ENCODE measurements at places on chromosomes 5 and 9.

GRCh38 chr5:10786835-10787234 lies 25.8 kb upstream of the DAP start:
- no peak for DNase-seq

DNA sequence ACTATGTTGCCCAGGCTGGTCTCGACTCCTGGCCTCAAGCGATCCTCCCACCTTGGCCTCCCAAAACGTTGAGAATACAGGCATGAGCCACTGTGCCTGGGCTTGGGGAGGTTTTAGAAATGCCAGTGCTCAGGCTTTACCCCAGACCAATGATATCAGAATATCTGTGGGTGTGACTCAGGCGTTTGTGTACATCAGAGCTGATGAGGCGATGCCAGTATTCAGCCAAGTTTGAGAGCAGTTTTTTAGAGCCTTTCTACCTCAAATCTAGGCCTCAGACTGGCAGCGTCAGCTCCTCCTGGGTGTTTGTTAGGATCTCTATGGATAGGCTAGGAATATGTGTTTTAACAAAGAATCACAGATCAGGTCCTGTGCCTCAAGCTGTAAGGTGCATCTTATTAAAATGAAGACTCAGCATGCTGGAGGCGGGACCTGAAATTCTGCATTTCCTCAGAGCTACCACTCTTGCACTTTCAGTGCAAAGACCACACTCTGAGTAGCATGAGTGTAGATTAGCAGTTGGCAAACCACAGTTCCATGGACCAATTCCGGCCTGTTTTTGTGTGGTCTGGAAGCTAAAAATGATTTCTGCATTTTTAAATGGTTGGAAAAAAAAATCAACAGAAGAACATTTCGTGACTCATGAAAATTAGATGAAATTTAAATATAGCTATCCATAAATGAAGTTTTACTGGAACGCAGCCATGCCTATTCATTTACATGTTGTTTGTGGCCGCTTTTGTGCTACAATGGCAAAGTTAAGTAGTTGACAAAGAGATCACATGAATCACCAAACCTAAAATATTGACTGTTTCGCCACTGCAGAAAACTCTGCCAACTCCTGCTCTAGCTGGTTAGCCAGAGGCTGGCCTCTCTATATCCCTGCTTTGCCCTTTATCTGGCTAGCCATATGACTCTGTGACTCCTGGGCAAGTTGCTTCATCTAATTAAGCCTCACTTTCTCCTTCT lies 92.2 kb downstream of the KLF4 start:
- no peak for DNase-seq

DNA sequence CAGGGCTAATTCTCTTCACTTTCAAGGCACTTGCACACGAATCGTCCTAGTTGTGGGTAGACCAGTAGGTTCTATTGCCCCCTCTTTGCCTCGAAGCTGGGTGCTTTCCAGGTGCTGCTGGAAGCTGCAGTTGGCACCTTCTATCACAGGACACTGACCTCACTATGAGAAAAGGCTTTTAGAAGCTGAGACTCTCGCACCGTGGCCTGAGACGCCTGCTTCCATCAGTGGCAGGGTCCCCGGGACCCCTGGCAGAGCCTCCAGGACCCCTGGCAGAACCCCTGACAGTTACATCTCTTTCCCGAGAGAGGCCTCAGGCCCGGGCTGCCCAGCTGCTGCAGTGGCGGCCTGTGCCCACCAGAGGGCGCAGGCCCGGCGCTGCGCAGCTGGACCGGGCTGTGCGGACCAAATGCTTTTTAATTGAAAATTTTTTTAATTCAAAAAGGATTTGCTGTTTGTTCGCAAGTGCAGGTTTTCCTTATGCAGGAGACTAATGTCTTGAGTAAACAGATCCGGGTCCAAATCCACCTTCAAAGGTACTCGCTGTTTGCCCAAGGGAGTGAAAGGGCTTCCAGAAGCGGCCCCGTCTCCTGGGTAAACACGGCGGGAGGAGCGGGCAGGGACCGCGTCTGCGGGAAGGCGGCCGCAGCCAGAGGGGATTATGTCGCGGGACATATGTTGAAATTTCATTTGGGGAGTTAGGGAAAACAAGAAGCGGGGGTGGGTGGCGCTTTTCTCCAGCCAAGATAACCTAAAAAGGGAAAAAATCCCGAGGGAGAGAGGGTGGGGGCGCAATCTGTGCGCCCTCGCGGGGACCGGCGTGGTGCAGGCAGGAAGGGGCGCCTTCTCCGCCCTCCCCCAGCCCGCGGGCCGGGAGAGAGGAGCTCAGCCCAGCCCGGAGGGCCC lies 114.5 kb upstream of the LMX1B start:
- peak; percentile 58 for DNase-seq

- DNase-seq = no peak
Observed at GRCh38 chr9:131148966-131149687, 23.7 kb downstream of the NUP214 start.

DNA sequence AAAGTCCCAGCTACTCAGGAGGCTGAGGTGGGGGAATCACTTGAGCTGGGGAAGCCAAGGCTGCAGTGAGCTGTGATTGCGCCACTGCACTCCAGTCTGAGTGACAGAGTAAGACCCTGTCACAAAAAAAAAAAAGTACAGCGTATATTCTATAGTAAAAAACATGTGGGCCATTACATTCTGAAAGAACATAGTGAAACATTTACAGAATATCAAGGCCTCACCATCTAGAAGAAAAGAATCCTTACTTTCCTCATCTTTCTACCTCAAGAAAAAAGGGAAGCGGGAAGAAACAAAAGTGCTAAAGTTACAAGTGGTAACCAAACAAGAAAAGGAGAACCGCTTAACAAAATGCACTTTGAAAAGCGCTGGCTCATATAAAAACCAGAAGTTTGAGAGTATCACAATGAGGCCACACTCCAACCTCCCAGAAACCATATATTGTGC lies 5.7 kb upstream of the SYK start:
- DNase-seq = no peak

GRCh38 chr5:1881731-1882336 lies 891 bp downstream of the IRX4 start:
- no peak for DNase-seq

GRCh38 chr9:27483576-27483975 lies 40.5 kb upstream of the IFNK start:
- no peak for DNase-seq

DNA sequence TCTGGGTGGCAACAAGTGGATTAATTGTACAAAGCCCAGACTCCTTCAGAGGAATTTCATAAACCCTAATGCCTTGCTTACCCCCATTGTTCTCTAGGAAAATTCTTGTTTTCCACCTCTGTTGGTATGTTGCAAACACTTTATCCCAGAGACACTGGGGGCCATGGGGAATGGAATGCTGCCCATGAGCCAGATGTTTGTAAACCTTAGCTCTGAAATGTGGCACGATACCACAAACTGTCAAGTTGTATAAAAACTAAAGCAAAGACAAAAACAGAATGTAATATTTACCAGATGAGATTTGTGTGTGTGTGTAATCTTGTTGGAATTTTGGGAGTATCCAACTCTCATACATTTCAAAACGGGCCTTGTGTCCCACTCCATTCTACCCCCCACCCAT lies 465.0 kb downstream of the EBF1 start:
- DNase-seq = no peak

- DNase-seq = no peak
Observed at GRCh38 chr5:82719368-82719767, 357.8 kb downstream of the TMEM167A start.

DNA sequence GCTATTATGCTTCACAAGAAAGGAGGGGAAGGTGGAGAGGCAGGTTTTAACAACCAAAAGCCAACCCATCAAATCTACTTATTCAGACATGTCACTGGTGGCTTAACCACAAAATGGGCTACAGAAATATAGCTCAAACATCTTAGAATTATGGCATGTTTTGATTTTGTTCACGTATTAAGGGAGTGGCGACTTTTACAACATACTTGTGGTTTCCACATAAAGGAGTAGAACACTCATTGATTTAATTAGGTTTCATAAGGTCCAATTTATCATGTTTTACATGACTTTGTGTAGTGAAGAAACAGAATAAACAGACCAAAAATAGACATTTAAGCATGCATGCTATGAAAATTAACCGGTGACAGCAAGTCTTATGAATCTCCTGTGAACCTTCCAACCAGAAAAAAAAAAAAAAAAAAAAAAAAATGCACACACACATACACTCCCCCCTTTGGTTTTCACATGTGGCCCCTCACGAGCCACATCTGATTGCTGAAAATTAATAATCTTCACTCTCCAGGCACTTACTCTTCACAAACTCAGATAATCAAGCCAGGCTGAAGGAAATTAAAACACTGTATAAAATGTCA lies 5.4 kb downstream of the ZNF608 start:
- no peak for DNase-seq

DNA sequence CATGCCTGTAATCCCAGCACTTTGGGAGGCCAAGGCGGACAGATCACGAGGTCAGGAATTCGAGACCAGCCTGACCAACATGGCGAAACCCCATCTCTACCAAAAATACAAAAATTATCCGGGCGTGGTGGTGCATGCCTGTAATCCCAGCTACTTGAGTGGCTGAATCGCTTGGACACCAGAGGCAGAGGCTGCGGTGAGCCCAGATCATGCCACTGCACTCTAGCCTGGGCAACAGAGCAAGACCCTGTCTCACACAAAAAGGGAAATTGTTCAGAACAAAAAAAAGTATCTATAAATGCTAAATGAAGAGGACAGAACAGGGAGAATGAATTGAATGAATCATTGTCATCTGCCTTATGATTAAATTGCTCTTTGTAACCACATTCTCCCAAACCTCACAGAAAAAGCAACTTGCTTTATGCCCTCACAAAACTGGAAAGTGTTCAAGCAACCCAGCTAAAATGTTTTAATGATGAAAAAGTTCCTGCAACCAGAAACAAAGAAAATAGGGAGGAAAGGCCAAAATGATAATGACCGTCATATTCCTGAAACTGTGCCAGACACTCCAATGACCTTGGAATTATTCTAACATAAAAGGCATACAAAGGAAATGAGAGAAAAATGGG lies 83.7 kb downstream of the SERINC5 start:
- no peak for DNase-seq

- no peak for DNase-seq
Observed at GRCh38 chr9:3656224-3656623, 130.4 kb upstream of the RFX3 start.

- DNase-seq = no peak
Observed at GRCh38 chr5:107936515-107936914, 265.8 kb upstream of the EFNA5 start.

GRCh38 chr5:37665272-37665671 lies 174.6 kb downstream of the GDNF start:
- DNase-seq = no peak

Measured in hepatocyte (in vitro differentiated cells).